ENCODE measurements at places on chromosomes 1 and 21.

DNA sequence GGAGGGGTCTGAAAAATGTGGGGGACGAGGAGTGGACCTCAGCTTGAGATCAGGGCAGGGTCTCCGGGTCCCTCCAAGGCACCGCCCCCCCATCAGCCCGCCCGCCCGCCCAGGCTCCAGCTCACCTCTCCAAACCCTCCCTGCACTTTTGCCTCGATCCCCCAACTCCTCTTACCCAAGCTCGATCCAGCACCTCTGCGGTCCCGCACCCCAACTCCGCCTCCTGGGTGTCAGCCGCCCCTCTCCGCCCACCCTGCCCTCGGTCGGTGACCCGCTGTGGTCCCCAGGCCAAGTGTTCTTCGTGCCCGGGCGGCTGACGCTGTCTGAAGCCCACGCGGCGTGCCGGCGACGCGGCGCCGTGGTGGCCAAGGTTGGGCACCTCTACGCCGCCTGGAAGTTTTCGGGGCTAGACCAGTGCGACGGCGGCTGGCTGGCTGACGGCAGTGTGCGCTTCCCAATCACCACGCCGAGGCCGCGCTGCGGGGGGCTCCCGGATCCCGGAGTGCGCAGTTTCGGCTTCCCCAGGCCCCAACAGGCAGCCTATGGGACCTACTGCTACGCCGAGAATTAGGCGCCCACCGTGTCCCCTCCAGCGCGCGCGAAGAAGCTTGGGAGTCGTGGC lies 5.7 kb downstream of the HAPLN2 start:
- peaks cover 68% of the 10 kb centered on the region for H3K27me3 ChIP-seq
- DNase-seq = no peak
- peaks cover 12% of the 10 kb centered on the region for H3K4me1 ChIP-seq
- no peak overlapping the region for H3K27ac ChIP-seq
- no peaks in the 10 kb centered on the region for H3K36me3 ChIP-seq

- no peaks in the 10 kb centered on the region for H3K4me1 ChIP-seq
- no peaks in the 10 kb centered on the region for H3K36me3 ChIP-seq
- DNase-seq = no peak
- H3K27ac ChIP-seq = no peak overlapping the region
- no peaks in the 10 kb centered on the region for H3K27me3 ChIP-seq
- no peak overlapping the region for H3K4me3 ChIP-seq
Measured at GRCh38 chr1:79976287-79976686, 969.8 kb upstream of the ADGRL4 start.

DNA sequence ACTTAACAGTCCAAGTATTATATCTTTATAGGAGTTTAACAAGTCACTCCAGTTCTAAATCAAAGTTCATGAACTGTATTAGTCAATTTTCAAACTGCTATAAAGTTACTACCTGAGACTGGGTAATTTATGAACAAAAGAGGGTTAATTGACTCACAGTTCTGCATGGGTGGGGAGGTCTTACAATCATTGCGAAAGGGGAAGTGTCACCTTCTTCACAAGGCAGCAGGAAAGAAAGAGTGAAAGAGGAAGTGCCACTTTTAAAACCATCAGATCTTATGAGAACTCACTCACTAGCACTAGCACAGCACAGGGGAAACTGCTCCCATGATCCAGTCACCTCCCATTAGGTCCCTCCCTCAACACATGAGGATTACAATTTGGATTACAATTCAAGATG lies 70.0 kb downstream of the CLCA4 start:
- H3K36me3 ChIP-seq = peaks cover 3% of the 10 kb centered on the region
- no peak for DNase-seq
- H3K4me1 ChIP-seq = peaks cover 3% of the 10 kb centered on the region

- peaks cover 6% of the 10 kb centered on the region for H3K4me1 ChIP-seq
- no peak for DNase-seq
- peaks cover 32% of the 10 kb centered on the region for H3K27me3 ChIP-seq
- no peaks in the 10 kb centered on the region for H3K36me3 ChIP-seq
- no peak overlapping the region for H3K4me3 ChIP-seq
- no peak overlapping the region for H3K27ac ChIP-seq
Measured at GRCh38 chr1:172753964-172754363, 95.1 kb downstream of the FASLG start.

DNA sequence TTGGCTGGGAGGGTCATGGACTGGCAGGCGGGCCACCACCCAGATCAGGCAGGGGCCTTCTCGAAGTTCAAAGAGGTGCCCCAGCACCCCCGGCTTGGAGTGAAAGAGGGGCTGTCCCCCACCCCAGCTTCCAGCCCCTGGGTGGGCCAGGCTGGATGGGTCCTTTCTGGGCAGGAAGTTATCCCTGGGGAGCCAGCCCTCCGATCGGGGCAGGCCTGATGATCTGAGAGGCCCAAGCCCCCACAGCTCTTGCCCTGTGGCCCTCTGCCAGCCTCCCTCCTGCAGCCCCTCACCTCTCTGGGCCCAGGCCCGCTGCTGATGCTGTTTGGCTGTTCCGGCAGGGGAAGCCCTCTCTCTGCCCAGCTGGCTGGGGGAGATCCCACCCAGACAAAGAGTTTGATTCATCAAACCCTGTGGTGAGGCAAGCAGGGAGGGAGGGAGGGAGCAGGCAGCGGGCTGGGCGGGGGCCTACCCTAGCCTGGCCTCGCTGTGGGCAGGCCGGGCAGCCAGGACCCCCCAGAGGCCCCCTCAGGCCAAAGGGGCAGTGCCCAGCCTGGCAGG lies 2.5 kb downstream of the ARHGEF19 start:
- peaks cover 6% of the 10 kb centered on the region for H3K27me3 ChIP-seq
- DNase-seq = no peak

DNA sequence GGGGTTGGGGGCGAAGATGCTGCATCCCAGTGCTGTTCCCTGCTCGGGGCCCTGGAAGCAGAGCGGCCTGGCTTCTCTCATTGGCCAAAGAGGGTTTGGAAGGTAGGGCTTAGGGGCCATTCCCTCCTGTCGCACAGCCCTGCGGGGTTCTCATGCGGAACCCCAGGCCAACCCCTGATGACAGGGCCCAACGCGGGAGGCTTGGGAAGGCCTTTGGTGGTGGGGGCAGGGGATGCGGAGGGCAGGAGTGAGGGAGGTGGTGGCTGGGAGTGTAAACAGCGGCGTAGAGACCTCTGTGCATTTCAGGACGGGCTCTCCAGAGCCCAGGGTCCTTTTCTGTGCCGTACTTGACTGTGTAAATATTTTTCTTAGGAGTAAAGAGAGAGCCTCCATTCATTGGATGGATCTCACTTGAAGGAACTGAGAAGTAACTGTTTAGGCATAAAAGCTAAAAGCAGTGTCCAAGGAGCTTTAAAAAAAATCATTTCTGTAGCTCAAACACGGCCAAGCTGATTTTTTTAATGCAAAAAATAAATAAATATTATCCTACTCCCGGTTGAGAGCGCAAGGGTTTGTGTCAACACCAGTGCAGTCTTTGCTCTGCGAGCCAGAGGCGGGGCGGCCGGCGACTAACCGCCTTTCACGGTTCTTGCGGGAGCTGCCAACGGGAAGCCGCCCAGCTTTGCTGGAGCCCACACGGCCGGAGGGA lies 169.1 kb downstream of the PRDM16 start:
- no peak for DNase-seq
- H3K27ac ChIP-seq = no peak overlapping the region
- H3K4me1 ChIP-seq = no peaks in the 10 kb centered on the region
- H3K27me3 ChIP-seq = no peaks in the 10 kb centered on the region
- H3K4me3 ChIP-seq = no peak overlapping the region

GRCh38 chr21:15065392-15066122 lies 757 bp upstream of the NRIP1 start:
- peaks cover 43% of the 10 kb centered on the region for H3K4me1 ChIP-seq
- H3K36me3 ChIP-seq = no peaks in the 10 kb centered on the region
- peaks cover 32% of the 10 kb centered on the region for H3K27me3 ChIP-seq

DNA sequence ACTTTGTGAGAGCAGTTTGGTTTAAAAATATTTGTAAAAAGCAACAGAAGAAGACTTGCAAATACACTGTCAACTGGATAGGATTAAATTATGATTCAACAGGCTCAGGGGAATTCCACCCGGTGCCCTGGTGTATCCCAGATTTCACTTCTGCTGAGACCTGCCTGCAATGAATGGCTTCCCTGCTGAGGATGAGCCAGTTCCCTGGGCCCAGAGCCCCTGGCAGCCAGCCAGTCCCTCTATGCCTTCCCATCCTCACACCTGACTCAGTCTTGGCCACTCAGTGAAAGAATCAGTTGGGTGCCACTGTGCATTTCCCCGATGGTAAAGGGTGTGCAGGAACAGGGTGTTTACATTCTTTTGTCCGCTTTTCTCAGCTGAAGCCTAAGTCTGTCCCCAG lies 64.4 kb downstream of the KCTD3 start:
- H3K4me3 ChIP-seq = no peak overlapping the region
- no peaks in the 10 kb centered on the region for H3K27me3 ChIP-seq
- no peaks in the 10 kb centered on the region for H3K36me3 ChIP-seq
- DNase-seq = no peak

DNA sequence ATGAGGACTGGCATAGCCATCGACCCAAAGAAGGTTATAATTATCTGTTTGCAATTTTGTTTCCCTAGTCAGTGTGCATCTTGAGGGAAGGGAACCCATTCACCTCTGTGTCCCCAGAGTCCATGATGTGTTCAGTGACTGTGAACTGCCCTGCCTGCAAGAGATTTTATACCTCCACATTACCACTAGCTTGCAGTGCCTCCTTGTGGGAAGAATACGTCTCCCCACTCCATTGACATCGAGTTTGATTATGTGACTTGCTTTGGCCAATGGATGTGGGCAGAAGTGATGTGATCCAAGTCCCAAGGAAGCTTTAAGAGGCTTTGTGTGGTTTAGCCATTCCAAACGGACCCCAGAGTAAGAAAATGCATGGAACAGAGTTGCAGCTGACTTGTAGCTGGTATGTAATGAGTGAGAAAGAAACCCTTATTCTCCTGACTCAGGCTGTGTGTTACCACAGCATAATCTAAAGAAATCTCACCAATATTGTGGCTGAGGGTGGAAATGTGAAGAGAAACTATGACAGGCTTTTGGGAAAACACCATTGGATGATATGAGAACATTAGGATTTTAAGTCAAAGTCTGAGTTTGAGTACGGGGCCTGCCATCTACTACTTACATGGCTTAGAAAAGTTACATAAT lies 47.8 kb upstream of the NRDC start:
- H3K4me1 ChIP-seq = no peaks in the 10 kb centered on the region
- no peaks in the 10 kb centered on the region for H3K36me3 ChIP-seq
- H3K4me3 ChIP-seq = no peak overlapping the region
- no peak overlapping the region for H3K27ac ChIP-seq
- peaks cover 5% of the 10 kb centered on the region for H3K27me3 ChIP-seq

GRCh38 chr1:193183019-193183627 lies 3.3 kb downstream of the B3GALT2 start:
- H3K4me3 ChIP-seq = peak overlapping the region; percentile 47
- peaks cover 26% of the 10 kb centered on the region for H3K4me1 ChIP-seq
- peak overlapping the region; percentile 72 for H3K27ac ChIP-seq

- no peak overlapping the region for H3K4me3 ChIP-seq
- peaks cover 9% of the 10 kb centered on the region for H3K4me1 ChIP-seq
- no peaks in the 10 kb centered on the region for H3K36me3 ChIP-seq
- H3K27ac ChIP-seq = no peak overlapping the region
- no peak for DNase-seq
- H3K27me3 ChIP-seq = no peaks in the 10 kb centered on the region
Measured at GRCh38 chr1:14113841-14114567, 414.0 kb downstream of the PRDM2 start.

DNA sequence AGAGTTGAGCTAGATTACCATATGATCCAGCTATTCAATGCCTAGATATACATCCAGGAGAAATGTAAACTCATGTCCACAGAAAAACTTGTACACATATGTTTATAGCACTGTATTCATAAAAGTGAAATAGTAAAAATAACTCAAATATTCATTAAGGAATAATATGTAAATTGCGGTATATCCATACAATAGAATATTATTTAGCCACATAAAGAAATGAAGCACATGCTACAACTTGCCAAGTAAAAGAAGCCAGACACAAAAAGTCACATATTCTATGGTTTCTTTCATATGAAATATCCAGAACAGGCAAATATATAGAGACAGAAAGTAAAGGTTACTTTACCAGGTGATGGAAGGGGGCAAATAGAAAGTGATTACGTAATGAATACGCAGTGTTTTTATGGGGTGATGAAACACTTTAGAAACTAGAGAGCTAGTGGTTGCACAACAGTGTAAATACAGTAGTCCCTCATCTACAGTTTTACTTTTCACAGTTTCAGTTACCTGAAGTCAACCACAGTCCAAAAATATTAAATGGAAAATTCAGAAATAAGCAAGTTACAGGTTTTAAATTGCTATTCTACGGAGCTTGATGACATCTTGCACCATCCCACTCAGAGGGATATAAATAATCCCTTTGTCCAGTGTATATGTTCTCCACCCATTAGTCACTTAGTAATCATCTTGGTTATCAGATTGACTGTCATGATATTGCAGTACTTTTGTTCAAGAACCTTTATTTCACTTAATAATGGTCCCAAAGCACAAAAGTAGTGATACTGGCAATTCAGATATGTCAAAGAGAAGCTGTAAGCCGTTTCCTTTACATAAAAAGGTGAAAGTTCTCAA lies 62.3 kb downstream of the ZNF644 start:
- peaks cover 40% of the 10 kb centered on the region for H3K36me3 ChIP-seq
- no peak for DNase-seq
- H3K27ac ChIP-seq = no peak overlapping the region
- no peaks in the 10 kb centered on the region for H3K27me3 ChIP-seq

DNA sequence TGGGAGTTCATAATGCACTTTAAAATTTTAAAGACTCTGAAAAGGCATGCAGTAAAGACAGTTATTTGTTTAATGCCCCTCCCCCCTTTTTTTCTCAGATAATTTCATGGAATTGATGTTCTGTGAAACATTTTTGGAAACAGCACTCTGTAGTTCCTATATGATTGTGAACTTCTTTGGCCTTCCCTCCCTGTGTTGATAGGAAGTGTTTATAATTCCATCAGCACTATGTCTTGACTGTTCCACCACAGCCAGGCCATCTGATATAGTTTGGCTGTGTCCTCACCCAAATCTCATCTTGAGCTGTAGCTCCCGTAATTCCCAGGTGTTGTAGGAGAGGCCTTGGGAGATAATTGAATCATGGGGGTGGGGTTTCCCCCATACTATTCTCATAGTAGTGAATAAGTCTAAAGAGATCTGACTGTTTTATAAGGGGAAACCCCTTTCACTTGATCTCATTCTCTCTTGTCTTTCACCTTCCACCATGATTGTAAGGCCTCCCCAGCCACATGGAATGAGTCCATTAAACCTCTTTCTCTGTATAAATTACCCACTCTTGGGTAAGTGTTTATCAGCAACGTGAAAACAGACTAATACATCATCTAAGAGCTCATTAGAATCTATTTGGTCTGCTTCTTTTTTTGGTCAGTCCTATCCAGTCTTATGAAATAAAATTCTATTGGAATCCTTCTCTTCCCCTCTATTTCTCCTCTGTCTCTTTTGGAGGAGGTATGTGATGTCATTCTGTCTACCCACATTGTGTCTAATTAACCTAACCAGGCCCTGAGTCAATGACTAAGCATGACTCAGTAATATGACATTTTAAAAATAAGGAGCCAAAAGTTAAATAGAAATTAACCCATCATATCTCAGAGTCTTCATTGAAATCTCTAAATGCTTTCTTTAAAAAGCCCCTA lies 8.9 kb downstream of the CCDC185 start:
- no peak overlapping the region for H3K4me3 ChIP-seq
- peaks cover 11% of the 10 kb centered on the region for H3K36me3 ChIP-seq
- peaks cover 8% of the 10 kb centered on the region for H3K27me3 ChIP-seq
- no peak for DNase-seq
- H3K4me1 ChIP-seq = peaks cover 27% of the 10 kb centered on the region

- DNase-seq = no peak
- no peak overlapping the region for H3K4me3 ChIP-seq
- no peaks in the 10 kb centered on the region for H3K36me3 ChIP-seq
- H3K27ac ChIP-seq = no peak overlapping the region
- H3K4me1 ChIP-seq = no peaks in the 10 kb centered on the region
- no peaks in the 10 kb centered on the region for H3K27me3 ChIP-seq
Measured at GRCh38 chr1:197312163-197312562, 44.1 kb downstream of the CRB1 start.

- peaks cover 9% of the 10 kb centered on the region for H3K27me3 ChIP-seq
- no peak overlapping the region for H3K27ac ChIP-seq
- H3K4me3 ChIP-seq = no peak overlapping the region
Measured at GRCh38 chr1:117171900-117172511, 38.7 kb downstream of the VTCN1 start.

Measured in activated CD4-positive, alpha-beta T cell treated with anti-CD3 and anti-CD28 coated beads, Interleukin-2, amount 10 ng/mL, durations not matched to agents 7 days and 5 days (primary cell).